ENCODE measurements at places on chromosomes 16 and 17.

- no peak for DNase-seq
Measured at GRCh38 chr17:34424814-34425491, 61.9 kb upstream of the CCL1 start.

DNA sequence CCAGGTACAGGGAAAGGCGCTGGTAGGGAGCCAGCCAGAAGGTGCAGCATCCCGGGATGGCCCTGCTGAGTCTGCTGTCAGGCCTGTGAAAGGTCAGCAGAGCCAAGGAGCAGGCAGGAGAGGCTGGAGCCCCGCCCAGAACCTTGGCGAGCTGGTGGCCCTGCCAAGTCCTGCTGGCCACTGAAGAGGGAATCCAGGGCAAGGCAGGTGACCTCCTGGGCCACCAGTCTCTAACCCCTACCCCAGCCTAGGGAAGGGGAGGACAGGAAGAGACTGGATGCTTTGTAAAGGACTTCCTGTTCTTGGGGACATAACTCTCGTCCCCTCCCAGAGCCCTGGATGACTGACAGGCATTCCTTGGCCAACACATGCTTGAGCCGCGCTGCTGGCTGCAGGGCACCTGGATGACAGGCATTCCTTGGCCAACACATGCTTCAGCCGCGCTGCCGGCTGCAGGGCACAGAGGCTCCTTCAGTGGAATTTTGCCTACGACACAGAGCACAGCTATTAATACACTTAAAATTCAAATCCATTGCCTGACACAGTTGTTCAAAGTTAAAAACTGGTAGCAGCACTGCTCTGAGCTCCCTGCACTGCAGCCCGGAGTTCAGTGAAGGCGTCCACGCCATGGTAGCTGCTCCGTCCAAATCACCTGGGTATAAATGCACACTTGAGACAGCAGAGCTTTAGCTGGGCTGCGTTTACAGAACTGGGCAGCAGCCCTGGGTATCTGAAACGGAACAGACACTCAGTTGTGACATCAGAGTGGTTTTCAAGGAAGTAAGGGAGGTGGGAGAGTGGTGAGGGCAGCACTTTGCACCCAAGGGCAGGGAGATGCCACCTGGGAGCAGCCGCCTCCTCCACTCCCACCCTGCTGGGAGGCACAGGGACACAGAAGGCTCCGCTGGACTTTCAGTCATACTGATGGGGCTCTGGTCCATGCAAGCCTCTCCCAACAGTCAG is 2.0 kb upstream of the BRICD5 start:
- DNase-seq = no peak

DNA sequence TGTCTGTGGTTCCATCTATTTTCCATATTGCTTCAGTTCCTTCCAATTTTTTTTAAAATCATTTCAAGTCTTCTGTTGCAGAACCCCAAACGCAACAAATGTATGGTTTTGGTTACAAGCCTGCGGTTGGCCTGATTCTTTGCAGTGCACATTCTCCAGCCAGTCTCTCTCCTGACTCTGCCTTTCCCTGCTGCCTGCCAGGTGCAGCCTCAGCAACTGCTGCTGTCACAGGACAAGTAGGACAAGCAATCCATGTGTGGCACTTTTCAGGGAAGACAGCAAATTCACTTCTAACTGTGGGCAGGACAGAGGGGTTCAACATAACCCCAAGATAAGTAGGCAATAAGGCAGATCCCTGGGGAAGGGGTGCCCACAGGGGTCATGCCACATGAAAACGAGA is 24.2 kb downstream of the EMP2 start:
- DNase-seq = no peak

- no peak for DNase-seq
Measured at GRCh38 chr16:5379954-5380353, 282.4 kb upstream of the EEF2KMT start.

DNA sequence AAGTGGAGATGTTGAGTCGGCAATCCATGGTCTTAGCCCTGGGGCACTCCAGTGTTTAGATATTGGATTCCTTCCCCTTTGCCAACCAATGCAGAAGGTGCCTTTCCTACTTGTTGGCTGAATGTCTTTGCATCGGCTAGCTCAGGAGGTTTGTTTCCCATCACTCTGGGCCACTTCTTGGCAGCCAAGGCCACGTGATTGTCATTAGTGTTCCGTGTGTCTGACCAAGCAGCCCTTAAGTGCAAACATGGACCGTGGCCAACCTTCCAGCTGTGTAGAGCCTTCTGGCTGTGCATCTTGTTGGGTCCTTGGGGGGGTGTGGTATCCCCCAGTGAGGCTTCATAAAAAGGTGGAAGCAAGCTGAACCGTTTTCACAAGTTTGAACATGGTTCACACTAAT is 66.0 kb downstream of the GNAO1 start:
- no peak for DNase-seq

DNA sequence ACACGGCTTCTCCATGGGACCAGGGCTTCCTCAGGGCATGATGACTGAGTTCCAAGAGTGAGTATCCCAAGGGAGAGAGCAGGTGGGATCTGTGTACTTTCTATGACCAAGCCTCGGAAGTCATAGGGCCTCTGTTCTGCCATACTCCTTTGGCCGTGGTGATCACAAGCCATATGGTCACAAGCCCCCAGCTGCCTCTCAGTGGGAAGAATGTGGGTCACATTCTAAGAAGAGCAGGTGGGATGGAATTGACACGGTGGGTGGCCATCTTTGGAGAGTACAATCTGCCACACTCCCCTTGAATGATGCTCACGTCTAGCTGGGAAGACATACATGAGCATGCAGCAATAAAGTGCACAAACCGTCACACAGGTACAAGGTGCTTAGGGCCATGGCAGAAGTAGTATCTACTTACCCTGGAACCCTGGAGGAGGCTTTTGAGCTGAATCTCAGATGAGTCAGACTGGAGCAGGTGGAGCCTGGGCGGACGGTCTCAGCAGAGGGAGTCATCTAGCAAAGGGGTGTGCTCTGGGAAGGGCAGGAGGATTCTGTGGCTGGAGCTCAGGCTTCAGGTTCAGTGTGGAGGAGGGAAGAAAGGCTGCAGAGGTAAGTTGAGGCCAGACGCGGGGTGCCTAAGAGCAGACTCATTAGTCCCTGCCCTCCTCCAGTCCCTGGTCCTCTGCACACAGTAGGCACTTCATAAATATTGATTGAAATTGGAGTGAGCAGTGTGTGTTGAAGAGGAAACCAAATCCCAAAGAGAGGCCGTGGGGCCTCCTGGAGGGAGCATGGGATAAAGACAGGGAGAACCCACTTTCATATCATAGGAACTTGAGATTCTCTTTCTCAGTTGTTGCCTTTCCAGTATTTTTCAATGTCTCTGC is 26.6 kb downstream of the GOSR2 start:
- DNase-seq = no peak

- DNase-seq = no peak
Measured at GRCh38 chr17:3503285-3503684, 27.5 kb downstream of the ASPA start.

DNA sequence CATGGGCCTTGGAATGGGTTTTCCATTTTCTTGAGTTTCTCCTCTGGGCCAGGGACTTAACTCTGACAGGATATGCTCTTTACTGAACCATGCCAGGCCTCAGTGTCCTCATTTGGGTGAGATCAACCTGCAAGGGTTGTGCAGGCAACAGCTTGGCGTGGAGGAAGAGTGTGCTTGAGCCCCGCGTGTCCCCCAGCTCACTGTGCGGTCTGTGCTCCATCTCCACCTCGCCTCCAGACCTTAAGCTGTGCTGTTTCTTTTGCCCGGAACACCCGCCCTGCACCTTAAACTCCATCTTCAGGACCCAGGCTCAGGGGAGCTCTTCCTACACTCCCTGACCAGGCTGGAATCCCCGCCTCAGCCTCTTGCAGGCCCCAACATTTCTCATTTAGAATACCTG is 9.7 kb downstream of the RUSF1 start:
- no peak for DNase-seq

- no peak for DNase-seq
Measured at GRCh38 chr16:54545854-54546511, 259.4 kb upstream of the IRX3 start.

- peak; percentile 84 for DNase-seq
Measured at GRCh38 chr17:67212714-67213417, 32.1 kb downstream of the HELZ start.

- no peak for DNase-seq
Measured at GRCh38 chr17:31321966-31322365, 544 bp upstream of the EVI2A start.

GRCh38 chr17:9457005-9457404 is 118.6 kb downstream of the STX8 start:
- DNase-seq = no peak

DNA sequence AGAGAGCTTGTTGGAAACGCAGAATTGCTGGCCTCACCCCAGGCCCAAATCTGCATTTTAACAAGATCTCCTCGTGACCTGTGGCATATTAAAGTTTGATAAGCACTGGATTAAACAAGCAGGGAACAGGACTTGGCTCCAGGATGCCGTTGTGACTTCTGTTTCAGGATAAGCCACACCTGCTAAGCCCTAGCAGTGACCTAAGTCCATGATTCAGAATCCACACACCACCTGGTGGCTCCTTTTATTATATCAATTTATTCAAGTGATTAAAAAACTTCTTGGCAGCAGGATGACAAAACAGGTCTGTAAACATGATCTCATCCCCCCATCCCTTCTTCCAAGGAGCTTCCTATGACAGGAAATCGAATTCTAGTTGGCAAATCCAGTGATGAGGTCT is 9.1 kb downstream of the NAGPA start:
- no peak for DNase-seq

DNA sequence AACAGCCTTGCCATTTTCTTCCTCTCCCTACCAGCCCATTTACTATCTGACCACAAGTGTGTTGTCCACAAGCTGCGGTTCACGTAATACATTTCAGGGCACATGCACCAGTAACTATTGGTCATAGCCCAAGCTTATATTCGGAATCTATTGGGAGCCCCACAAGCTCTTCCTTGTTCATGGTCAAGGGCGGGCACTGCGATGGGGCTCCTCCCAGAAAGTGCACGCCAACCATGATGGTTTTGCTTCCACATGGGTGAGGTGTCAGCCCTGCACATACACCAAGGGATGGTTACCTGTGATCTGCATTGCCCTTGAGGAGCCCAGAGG is 12.1 kb downstream of the THRA start:
- DNase-seq = no peak

GRCh38 chr16:56871172-56871593 is 6.2 kb downstream of the SLC12A3 start:
- no peak for DNase-seq

- no peak for DNase-seq
Measured at GRCh38 chr16:24749310-24749709, 19.9 kb downstream of the TNRC6A start.

GRCh38 chr17:41520821-41521521 is 2.3 kb upstream of the KRT15 start:
- DNase-seq = no peak

GRCh38 chr17:57975044-57975443 is 13.0 kb downstream of the VEZF1 start:
- DNase-seq = no peak

GRCh38 chr16:78212674-78213073 is 113.2 kb downstream of the WWOX start:
- DNase-seq = no peak

GRCh38 chr17:3536716-3537115 is 20.9 kb downstream of the TRPV3 start:
- no peak for DNase-seq

DNA sequence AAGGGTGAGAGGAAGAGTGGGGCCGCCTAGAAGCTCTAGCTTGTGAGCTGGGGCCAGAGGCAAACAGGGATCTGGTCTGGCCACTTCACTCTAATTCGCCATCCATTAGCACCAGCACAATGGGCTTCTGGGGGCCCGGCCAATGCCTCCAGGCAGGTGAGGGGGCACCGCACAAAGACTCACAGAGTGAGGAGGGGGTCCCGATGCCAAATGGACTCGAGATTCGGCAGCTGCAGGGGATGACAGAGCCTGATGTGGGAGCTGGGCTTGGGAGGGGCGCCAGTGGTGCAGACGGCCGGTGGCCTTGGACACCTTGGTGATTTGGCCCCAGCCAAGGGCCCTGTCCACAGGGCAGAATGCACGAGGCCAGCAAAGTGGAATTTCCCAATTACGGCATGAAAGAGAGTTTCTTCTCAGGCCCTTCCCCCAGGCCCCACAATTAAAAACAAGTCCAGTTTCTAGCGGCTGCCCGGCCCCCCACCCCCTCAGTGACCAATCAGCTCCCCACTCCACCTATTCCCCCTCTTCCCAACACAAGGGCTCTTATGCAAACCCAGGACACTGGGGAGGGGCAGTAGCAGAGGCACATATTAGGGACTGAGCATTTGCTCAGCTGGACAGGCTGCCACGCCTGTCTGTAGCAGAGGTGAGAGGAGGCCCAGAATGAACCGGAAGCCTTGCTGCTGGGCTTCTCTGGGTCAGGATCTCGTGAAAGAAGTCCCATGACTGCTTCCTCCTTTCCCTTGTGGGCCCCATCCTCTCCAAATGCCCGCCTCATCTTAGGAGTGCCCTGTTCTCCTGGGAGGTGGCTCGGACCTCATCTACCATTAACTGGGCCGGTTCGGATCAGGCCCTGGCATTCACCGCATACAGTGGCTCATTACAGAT is 39.4 kb upstream of the MTSS2 start:
- no peak for DNase-seq

DNA sequence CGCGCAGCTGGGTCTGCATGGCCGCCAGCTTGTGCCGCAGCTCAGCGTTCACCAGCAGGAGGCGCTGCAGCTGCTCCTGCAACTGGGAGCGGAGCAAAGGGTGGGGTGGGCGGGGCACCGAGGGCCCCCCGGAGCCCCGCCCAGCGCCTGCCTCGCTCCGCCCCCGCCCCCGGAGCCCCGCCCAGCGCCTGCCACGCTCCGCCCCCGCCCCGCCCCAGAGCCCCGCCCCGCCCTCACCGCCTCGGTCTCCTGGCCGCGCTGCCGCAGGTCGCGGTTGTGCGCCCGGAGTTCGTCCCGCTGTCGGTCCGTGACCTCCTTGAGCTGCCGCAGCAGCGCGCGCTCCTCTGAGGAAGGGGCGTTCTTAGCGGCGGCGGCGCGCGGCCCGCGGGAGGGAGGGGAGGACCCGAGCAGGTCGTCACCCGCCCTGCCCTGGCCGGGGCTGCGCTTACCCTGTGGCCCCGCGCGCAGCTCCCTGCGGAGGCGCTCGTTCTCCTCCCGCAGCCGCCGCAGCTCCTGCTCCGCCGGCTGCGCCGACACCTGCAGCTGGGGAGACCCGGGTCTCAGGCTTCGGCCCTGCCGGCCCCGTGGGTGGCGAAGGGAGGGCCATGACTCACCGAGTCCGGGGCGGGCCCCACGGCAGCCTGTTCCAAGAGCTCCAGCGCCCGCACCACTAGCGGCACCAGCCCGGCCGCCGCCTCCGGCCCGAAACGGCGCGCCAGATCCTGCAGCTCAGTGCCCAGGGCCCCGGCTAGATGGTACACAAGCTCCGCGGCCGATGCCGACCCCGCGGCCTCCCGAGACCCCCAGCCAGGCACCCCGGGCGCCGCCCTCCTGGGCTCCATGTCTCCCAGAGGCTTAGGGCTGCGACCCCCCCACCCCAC is 463 bp downstream of the RILP start:
- DNase-seq = peak; percentile 84
